ENCODE measurements at places on chromosomes 6 and 20.
A peak's percentile ranks its signal among the peaks of the same experiment; 100 is the strongest.

- DNase-seq = no peak
Measured at GRCh38 chr6:105821777-105822176, 264.4 kb upstream of the PRDM1 start.

- DNase-seq = peak; percentile 76
Measured at GRCh38 chr6:7201732-7202541, 94.2 kb downstream of the RREB1 start.

GRCh38 chr6:117601811-117602150 is 530 bp downstream of the GOPC start:
- no peak for DNase-seq

DNA sequence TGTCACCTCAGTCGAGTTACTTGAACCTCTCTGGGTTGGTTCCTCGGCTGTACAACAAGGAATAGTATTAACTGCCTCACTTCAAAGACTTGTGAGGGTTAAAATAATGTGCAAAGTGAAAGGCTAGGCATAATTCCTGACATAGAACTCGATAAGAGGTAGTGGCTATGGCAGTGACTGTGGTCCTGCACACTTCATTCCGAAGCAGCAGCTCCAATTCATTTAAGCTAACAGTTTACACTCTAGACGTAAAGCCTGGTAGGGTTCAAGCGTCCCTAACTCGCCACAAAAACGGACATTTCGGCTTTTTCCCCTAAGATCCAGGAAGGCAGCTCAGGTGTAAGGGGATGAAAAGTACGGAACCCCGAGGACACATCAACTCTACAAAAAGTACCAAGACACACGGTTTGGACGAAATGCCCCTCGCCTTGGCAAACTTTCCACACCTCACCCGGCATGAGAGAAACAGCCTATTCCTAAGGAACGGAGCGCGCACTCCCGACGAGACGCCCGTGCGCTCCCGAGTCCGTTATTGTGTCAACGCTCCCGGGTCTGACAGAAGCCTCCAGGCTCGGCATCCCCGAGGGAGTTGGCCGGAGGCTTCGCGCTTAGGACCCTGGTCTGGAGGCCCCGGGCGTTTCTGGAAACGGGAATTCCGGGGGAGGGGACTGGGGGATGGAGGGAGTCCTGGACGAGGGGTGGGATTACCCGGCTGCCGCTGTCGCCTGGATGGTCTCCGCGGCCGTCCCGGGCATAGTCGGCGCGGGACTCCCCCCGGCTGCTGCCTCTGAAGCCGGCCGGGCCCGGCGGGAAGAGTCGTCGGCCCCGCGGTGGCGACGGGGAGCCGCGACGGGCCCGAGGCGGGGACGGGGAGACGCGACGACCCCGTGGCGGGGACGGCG is 937 bp downstream of the ZNF318 start:
- peak; percentile 14 for DNase-seq

Measured in CD4-positive, alpha-beta T cell treated with Interferon alpha-2 for 1 hour (primary cell).